Activated T-cell treated with anti-CD3 and anti-CD28 coated beads, Interleukin-2, amount 50 U/mL, for 4 hours (primary cell): ENCODE measurements at places on chromosomes 11 and 22. TPM values are rescaled to one million over a fixed set of nuclear protein-coding genes. Genes with fewer than 3 reads are reported as not detected.
A peak's percentile ranks its signal among the peaks of the same experiment; 100 is the strongest.

GRCh38 chr11:60429272-60429671, at the start of gene MS4A5:
MS4A5 (plus strand) TSS chr11:60429572; CDS start chr11:60429675, 103 bp downstream.
- no peak for DNase-seq

DNA sequence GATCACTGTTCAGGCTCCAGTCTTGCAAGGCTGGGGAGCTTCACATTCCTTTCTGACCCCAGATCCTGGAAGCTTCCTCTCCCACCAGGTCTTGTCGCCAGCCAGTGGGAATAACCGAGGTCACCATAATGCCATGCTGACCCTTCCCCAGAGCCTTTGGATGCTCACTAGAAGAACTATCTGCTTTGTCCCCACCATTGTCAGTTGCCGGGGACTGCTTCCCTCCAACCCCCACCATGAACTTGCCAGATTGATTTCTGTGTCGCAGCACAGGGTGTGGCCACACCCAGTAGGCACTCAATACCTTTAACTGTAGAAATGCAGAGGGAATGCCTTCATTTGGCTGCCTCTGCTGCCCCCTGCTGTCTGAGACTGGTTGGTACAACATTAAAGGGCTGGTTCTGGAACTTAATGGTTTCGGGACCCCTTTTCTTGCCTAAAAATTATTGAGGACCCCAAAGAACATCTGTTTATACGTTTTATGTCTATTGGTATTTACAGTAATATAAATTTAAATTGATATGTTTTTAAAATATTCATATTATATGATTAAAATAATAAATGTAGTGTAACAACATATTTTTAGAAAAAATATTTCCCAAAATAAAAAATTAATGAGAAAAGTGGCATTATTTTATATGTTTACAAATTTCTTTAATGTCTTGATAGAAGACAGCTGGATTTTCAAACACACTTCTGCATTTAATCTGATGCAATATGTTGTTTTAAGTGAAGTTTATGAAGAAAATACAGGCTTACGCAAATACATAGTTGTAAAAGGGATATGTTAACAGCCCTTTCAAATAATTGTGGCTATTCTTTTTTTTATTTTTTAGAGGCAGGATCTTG, 6.7 kb upstream of the GDPD5 start:
- peak; percentile 83 for DNase-seq

DNA sequence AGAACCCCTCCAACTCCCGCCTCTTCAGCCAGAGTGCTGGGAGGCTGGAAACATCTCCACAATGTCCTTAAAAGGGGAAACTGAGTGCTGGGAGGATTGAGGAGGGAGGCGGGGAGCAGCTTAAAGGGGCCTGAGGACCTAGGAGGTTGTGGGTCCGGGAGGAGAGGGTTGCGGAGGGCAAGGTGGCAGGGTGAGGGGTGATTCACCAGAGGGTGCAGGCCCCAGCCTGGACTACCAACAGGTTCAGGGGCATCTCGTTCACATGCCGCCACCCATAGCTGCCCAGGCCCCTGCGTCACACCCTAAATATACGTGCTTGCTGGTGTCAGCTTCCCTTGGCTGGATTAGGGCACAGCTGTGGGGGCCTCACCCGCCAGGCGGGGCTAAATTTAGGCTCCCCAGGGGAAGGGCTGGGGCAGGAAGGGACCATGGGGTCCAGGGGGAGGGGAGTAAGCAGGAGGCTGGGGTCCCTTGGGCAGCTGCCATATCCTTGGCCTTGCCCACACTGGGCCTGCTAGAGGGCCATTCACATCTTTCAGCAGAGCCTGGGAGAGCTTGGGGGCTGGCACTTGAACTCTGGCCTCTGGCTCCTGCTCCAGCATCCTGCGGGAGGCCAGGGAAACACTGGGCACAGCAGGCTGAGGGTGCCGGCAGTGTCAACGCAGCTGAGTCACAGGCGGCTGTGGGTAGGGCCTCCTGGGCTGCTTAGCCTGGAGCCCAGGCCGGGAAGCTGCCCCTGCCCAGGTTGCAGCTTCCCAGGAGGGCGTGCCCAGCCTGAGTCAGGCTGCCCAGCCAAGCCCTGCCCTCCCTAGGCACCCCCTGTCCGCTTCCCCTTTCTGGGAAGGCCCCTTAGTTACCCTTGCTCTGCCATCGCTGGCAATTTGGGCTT, 1.3 kb downstream of the EHBP1L1 start:
- DNase-seq = peak; percentile 26

DNA sequence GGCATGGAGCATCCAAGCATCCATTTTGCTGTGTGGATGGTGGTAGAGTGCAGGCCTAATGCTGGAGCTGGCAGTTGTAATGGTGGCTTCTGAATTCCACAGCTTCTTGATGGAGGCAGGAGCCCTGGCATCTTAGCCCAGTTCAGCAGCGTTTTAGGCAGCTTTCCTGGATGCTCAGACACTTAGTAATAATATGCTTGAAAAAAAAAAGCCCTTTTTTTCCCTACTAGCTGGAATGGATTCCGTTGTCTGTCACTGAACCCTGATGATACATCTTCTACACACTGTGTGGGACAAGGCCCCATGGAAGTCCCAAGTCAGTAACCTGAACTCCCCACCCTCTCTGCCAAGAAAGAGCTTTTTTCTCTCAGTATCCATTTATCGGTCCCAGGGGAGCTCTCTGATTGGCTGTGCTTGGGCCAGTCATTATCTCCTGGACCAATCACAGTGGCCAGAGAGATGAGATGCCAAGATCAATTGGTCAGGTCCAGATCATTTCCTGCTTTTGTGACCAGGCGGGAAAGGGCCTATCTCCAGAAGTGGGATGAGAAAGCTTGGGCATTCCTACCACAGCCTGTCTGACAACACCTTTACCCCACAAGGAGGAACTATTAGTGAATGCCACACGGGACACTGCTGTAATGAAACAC, 34.2 kb downstream of the MCM5 start:
- DNase-seq = no peak

DNA sequence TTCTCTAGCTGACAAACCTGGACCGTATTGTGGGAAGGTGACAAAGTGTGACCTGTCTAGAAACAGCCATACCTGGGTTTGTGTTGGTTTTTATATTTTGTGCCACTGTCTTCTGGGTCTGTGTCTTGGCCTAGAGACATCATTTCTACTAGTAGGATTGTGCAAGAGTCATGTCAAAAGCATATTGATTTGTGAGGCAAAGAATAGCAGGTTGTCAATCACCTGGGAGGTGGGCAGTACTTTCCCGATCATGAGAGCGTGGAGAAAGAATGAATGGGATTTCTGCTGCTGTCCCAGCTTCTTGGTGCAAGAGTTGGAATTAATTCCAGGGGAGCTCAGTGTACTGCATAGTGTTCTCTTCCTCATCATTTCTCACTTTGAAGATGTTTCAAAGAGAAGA, 5.0 kb upstream of the FERMT3 start:
- no peak for DNase-seq

DNA sequence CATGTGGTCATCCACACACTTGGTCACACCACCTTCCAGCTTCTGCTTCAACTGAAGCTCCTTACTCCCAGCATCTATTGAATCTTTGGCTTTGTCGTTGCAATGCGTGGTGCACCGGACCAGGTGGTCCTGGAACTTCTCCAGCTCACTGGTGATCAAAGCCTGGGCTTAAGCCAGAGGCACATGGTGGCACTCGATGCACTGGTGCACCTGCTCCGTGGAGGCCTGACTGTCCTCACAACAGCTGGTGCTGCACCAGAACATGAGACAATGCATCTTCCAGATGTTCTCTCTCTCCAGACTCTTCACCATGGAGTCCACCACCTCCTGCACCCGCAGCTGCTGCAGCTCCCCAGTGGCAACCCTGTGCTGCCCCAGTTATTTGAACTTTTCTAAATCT, 56.0 kb downstream of the CELSR1 start:
- DNase-seq = no peak

DNA sequence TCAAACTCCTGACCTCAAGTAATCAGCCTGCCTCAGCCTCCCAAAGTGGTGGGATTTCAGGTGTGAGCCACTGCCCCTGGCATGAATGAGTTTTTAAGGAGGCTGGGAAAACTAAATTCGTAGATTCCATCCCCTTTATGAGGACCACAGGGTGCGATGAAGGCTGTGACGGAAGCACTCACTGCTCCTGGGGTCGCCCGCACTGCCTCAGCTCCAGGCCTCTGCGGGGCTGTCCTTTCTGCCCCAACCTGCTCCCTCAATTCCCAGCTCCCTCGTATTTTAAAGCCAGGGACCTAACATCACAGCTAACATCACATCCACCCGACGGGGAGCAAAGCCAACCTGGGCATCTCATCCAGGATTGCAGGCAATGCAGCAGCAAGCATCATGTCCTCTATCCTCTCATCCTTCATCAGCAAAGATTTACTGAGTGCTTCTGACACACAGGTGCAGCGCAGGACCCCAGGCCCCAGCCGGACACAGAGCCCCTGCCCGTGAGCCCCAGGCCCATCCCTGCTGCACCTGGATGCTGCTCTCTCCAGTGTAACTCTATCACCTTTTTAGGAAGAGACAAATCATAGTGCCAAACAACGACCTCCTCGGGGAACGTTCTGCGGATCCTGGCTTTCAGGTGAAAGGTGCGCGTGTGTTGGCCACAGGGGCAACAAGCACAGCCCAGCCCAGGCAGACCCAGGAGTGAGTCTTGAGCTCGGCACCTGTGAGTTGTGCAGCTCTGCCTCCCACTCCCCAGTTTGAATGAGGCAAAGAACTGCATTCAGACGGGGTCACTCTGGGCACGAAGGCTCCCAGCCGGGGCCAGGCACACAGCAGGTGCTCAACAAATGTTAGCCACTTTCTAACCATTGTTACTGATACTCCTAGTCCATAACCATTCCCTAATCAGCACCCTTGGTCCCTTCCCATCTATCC, 134.3 kb downstream of the CRYBB2 start:
- DNase-seq = no peak

DNA sequence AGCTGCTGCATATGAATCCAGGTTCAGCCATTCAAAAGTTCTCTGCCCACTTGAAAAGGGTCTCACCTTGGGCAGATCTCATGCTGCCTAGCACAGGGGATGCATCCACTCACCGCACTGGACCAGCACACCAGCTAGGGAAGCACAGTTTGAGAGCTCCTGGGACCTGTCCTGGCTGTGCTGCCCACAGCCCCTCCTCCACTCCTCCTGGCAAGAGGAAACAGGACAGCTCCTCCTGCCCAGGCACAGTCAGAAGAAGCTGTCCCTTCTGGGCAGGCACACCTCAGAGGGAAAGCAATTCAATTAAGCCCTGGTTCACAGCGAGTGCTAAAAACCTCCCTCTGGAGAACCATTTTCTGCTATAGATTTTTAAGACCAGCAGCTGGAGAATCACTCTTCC, 146.7 kb downstream of the ST3GAL4 start:
- no peak for DNase-seq

DNA sequence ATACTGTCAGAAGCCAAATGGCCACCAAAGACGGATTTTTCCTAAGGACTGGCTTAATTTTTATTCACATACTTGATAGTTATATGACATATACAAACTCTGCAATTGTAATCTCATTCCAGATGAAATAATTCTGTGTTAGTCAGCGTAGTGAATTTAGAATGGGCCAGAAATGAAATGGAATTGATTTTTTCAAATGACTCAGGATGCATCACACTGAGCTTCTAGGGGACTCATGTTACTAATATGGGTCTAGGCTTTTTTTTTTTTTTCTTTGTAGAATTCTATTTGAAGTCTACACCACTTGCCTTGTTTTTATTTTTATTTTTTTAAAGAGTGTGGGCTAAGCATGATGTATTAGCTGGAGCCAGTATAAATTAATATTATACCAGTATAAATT, 62.7 kb downstream of the SPECC1L start:
- DNase-seq = no peak

DNA sequence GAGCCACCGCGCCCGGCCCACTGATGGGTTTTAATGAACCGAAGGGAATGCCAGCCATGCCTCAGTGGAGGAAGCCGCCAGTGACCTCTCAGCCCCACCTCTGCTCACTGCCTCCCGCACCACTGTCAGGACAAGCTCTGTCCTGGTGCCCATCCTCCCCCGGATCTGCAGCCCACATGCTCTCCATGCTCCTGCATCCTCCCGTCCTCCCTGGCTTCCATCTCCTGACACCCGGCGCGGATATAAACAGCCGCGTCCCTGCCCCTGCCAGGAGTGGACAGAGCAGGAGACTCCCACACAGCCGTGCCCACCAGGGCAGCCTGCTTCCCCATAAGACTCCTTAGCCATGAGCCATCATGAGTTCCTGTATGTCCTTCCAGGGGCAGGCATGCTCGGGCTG, 26.9 kb downstream of the MACROD1 start:
- DNase-seq = no peak

DNA sequence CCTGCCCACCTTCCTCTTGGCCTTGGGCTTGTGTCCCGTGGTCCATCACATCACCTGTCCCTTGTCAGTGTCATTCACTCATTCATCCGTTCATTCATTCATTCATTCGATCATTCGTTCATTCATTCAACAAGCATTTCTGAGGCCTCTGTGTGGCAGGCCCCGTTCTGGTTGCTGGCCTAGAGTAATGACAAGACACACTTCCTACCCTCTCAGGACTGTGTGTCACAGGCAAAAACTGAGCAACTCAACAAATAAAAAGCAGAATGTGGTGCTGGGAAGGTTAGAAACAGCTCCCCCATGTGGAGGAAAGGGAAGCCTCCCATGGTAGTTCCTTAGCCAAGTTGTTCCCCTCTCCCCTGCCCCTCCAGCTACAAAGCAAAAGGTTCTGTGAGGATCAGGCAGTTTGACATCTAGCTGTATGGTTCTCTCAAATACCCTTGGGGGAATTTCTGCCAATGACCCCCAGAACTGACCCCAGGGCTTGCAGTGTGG, 1.6 kb upstream of the OMP start:
- DNase-seq = no peak

DNA sequence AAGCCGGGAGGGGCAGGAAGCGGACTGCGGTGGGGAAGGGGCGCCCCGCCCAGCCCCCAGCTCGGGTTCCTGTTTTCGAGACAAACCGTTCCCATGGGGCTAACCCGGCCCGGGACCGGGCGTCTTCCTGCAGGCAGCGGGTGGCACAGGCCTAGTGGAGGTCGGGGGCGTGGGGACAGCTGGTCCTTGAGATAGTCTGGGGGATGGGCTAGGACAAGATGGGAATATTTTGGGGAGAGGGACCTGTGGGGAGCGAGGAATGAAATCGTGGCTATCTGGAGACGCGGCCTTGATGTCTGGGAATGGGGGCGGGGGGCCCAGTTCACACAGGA, 1.2 kb upstream of the RASGRP2 start:
- peak; percentile 62 for DNase-seq

DNA sequence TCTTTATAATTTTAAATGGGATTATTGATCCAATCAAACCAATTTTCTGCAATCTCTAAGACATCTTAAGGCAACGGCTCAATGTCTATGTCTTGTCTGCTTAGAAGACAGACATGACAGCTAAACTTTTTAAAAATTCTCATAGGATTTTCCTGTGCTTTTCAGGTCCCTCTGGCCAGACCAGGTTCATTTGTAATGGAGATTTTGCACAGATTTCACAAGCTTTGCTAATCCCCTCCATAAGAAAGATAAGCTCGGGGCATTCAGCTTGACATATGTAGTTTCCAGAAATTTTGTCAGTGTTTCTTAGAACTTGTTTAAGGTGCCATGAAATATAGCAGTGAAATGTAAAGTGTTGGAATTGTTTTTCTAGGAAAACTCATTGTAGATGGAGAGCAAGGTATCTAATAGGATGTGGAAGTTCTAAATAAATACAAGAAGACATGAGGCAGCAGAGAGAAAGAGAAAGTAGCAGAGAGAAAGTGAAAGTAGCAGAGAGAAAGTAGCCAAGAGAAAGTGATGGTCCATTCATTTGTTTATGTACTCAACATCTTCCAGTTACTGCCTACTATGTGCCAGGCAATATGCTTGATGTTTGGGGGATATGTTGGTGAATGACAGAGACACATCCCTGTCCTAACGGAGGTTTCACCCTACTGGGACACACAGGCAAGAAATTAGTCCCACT, 219.1 kb upstream of the ARHGAP42 start:
- no peak for DNase-seq

Gene TMEM9B
- 25.6 TPM for total RNA-seq

Gene TOM1
- 20.5 TPM for total RNA-seq

Gene AMBRA1
- 30.7 TPM for total RNA-seq

Gene RIMBP3C
- total RNA-seq = not detected

Gene RFPL3
- total RNA-seq = not detected
